ENCODE measurements at places on chromosomes 1 and 21. TPM values are rescaled to one million over a fixed set of nuclear protein-coding genes. Genes with fewer than 3 reads are reported as not detected.

DNA sequence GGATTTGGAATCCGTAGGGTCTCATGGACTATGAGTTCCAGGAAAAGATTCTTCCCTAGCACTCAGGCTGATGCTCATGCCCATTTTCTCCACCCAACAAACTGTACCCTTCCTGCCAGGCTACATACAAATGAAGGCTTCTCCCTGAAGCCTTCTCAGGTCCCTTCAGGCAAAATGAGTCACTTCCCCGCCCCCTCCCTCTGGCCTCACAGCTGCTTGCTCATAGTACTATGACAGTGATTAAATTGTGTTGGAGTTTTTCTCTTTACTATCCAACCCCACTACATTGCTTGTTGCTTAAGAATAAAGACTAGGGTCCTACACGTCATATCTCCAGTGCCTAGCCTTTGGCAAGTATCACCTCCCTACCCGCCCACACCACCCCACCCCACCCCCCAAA, 207.6 kb upstream of the NFIA start:
- peak; percentile 22 for DNase-seq

DNA sequence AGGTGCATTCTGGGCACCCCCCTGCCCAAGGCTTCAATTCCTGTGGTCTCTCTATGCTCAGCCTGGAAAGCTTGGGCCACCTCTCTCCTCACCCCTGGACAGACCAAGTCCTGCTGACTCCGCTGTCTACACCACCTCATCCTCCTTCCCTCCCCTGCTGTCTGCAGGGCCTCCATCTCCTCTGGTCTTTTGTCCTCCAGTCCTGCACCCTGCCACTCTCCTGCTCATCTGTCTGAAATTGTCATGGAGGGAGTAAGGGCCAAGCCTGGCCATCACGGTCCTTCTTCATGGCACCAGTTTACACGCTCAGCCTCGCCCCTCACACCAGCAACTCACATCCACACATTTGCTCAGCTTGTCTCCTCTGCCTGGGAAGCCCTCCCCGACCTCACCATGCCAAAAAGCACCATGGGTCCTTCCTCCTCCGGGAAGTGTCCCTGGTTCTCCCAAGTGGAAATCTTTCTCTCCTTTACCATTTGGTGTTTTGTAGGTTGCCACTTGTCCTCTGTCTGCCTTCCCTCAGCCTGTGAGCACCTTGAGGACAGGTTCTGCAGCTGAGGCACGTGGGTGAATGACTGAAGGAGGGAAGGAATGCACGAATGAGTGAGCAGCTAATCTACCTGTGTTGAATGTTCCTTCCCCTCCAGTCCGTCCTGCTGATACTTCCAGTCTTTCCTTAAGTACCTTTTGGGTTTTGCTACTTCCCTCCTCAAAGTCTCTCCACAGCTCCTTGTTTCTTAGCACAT, 2.1 kb upstream of the SLC2A1 start:
- no peak for DNase-seq

BMP8A gene
- 0.66 TPM for polyA plus RNA-seq

LCE1E gene
- not detected for polyA plus RNA-seq

DNA sequence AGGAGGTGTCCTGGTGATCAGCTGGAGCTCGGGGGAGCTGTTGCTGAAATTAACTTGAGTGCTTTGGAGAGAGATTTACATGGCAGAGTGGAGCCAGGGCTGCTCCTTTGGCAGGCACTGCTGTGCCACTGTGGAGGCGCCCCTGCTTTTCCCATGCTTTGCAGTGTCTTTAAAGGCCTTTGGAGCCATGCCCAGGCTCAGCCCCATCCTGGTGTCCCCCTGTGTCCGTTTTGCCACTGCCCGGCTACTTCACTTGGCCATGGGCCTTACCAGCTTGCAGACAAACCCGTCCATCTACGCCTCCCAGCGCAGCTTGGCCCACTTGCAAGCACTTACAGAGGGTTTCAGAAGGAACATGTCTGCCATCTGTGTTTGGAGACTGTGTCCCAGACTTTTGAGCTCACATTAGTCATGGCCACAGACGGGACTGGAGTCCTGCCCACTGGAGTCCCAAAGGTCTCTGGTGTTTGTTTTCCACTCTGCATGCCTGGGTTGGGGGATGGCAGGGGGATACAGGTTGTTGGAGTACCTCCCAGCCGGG, 18.2 kb upstream of the LAMTOR5 start:
- DNase-seq: no peak

- peak; percentile 81 for DNase-seq
These were observed 9.9 kb downstream of the GPR3 start for GRCh38 chr1:27402349-27402754.

- no peak for DNase-seq
These were observed 7.0 kb downstream of the EFNA3 start for GRCh38 chr1:155085504-155086127.

DNA sequence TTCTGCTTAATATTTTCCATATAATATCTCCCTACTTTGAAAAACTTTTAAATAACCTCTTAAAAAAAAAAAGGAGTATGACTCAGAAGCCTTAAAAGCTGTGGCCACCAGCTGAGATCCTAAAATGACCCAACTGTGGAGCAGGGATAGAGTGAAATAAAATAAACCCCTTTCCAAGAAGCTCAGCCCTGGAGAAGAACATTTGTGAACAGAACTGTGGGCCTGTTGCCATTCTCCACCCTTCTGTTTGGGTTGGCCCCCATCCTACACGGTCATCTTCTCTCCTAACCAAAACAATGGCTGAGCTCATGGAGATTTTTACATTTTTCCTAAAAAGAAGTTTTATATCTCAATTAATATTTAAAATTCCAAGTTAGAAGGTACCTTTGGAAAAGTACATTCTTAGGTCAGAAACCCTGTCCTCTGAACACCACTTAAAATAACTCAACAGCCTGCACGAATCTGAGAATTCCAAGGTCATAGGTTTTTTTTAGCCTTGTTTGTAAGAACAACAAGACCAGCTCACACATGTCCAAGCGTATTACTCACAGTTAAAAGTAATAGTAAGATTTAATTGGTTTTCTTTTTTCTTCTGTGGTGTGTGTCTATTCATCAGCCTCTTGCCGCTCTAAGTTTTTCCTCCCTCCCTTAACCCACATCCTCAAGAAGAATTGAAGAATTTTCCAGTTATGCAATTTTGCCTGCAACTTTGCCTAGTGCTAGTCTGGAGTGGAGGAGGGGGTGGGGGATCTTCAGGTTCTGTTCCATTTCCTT, 107.7 kb upstream of the ERRFI1 start:
- DNase-seq: no peak

DNA sequence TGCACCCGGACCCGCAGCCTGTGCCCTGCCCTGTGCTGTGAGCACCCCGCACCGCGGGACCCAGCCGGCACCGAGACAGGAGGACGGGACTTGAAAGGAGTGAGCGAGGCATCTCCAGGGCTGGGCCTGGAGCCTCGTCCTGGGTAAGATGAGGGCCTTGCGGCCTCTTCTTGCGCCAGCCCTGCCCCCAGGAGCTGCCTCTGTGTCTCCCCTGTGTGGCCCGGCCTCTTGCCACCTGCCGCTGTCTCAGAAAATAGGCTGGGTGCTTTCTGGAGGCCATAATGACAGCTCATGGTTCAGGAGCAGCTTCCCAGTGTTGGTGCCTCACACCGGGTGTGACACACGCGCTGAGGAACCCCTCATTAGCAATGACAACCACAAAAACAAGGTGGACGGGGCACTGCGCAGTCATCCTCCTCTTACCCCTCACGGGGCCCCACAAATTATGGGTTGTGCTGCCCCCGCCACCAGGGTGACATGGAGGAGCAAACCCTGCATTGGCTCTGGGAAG, 161.5 kb upstream of the C1orf174 start:
- DNase-seq: no peak

DNA sequence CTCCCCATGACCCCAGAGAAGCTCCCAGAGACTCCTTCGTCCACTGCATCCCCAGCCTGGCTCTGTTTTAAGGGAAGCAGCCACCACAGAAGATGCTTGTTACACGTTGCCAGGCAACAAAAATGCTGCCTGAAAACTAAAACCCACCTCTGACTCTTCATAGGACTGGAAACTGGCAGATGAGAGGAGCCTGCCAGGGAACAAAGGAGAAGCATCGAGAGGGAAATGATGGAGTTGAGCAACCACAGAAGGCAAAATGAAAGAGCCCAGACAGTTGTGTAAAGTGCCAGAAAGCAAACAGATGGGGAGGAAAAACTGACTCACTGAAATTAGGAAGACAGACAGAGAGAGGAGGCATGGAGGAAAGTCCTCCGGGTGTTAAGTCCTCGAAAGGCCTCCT, 118.4 kb downstream of the KCNN3 start:
- DNase-seq: no peak

- DNase-seq: peak; percentile 34
These were observed 7.0 kb downstream of the FOXD2 start for GRCh38 chr1:47444562-47445465.

- DNase-seq: no peak
These were observed 27.7 kb downstream of the CD34 start for GRCh38 chr1:207883104-207883651.

- no peak for DNase-seq
These were observed 1587.3 kb downstream of the NCAM2 start for GRCh38 chr21:22585558-22585957.

THEM5 gene
- not detected for polyA plus RNA-seq

Data from small intestine (tissue), 16 donors.